Kidney (tissue), 22 donors: ENCODE measurements at places on chromosomes 4 and X. TPM values are rescaled to one million over a fixed set of nuclear protein-coding genes. Genes with fewer than 3 reads are reported as not detected.

Gene CXCL5
- 0.63 TPM for total RNA-seq

Gene ADGRG2
- 1.2 TPM for total RNA-seq

Gene ATP8A1
- total RNA-seq = 27.4 TPM

Gene KLHL13
- 55.4 TPM for total RNA-seq

Gene SHOX
- total RNA-seq = not detected

Gene CLDN22
- not detected for total RNA-seq
